ENCODE measurements at places on chromosomes 3 and 15. TPM values are rescaled to one million over a fixed set of nuclear protein-coding genes. Genes with fewer than 3 reads are reported as not detected.
A peak's percentile ranks its signal among the peaks of the same experiment; 100 is the strongest.

- DNase-seq: no peak
Observed at GRCh38 chr3:78274475-78275065, 1234.7 kb downstream of the ROBO2 start.

GRCh38 chr15:99438691-99439523 lies 126.9 kb upstream of the MEF2A start:
- no peak for DNase-seq

DNA sequence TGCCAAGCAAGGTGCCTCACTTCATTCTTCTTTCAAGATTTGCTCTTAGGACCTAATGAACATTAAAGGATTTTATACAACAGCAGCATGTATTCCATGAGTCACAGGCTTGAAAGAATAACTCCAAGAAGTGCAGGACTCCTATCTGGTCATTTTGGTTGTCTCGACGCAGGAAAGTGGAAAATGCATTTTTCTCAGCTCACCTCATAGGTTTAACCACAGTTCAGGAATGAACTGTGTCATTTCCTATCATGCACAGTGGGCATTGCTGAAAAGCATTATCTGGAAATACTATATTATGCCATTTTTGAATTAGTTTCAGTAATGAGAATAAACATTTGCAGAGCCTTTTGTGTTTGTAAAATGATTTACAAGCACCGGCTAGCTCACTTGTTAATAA lies 98.7 kb upstream of the BFSP2 start:
- peak; percentile 63 for DNase-seq

DNA sequence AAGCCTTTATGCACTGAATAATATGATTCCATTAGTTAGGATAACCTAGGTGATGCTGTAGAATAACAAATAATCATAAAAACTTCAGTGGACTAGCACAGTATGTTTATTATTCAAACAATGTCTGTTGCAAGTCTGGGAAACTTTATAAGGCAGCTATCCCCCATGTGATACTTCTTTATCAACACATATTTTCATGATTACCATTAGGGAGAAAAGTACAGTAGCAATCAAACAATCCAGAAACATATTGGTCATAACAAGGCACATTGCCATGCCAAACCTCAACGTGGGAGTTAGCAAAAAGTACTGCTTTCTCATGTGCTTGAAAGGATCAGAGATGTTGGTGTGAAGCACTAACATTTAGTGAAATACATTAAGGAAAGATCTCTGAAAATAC lies 35.5 kb downstream of the EOMES start:
- peak; percentile 93 for DNase-seq

GRCh38 chr3:146139586-146140110 lies 21.3 kb downstream of the PLOD2 start:
- DNase-seq: peak; percentile 30

GRCh38 chr3:79724206-79724605 lies 43.6 kb downstream of the ROBO1 start:
- no peak for DNase-seq

GRCh38 chr3:107942244-107942643 lies 148.6 kb downstream of the CD47 start:
- no peak for DNase-seq

- no peak for DNase-seq
Observed at GRCh38 chr3:158492685-158493084, 78.3 kb upstream of the MLF1 start.

- DNase-seq: no peak
Observed at GRCh38 chr3:127461286-127461910, 129.1 kb downstream of the TPRA1 start.

- peak; percentile 92 for DNase-seq
Observed at GRCh38 chr3:64440498-64440897, 215.2 kb upstream of the PRICKLE2 start.

- DNase-seq: no peak
Observed at GRCh38 chr3:34078418-34078817, 280.0 kb downstream of the PDCD6IP start.

- DNase-seq: no peak
Observed at GRCh38 chr15:87045746-87046145, 966.1 kb downstream of the AGBL1 start.

- DNase-seq: no peak
Observed at GRCh38 chr3:123157209-123157597, 44.5 kb upstream of the SEC22A start.

- no peak for DNase-seq
Observed at GRCh38 chr3:105137911-105138310, 228.8 kb upstream of the ALCAM start.

GRCh38 chr15:70964058-70964457 lies 71.4 kb downstream of the LRRC49 start:
- DNase-seq: no peak

DNA sequence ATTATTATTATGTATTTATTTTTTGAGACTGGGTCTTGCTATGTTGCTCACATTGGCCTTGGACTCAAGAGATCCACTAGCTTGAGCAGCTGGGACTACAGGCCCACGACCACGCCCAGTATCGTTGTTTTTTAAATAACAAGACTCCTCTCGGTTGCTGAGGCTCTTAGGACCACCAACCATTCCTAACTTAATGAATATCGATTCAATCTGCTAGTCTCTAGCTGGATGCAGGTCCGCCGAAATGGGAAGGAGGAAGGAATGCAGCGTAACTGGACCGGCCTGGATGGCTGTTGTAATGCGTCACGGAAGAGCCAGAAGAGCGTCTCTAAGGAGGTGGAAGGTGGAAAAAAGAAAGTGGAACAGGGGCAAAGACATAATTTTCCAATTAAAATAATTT lies 1.7 kb downstream of the ANXA2 start:
- DNase-seq: peak; percentile 59

DNA sequence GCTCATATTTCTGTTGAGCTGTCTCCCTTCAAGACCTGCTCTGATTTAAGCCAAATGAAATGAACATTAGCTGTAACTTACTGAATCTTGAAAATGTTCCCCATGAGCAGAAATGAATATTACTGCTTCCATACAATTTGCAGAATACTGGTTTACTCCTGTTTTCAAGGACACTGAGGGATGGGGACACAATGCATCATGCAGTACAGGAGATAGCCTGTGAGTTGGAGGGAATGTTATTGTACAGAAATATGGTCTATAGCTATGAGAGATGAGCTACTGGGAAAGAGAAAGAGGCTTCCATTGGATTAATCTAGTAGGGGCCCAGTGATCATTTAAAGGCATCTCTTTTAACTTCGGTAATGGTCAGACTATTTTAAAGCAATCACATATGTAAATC lies 798.2 kb downstream of the GRM7 start:
- DNase-seq: no peak

- no peak for DNase-seq
Observed at GRCh38 chr15:88161636-88162035, 94.9 kb downstream of the NTRK3 start.

GRCh38 chr3:146125951-146126350 lies 35.0 kb downstream of the PLOD2 start:
- peak; percentile 98 for DNase-seq

DNA sequence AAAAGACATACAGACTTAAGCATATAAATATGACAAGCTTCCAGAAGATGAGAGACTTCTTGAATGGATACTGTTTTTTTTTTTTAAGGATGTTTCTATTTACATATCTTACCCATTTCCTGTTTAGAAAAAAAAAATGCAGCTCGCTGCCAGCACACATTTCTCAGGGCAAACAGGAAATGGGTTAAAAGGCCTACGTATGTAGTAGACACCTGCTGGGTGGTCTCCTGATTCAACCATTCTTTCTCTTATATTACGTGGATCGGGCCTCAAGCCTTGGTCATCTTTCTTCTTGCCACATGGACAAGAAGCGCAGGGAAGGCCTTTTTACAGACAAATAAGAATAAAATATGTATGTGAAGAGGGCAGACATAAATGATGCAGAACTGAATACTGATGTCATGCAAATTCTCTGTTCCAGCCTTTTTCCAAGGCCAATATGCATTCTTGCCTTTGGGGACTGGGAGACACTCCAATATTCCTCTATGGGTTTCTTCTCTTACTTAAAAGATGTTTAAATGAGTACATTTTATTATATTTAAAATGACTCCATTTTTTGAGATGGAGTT lies 35.0 kb upstream of the TJP1 start:
- no peak for DNase-seq

DNA sequence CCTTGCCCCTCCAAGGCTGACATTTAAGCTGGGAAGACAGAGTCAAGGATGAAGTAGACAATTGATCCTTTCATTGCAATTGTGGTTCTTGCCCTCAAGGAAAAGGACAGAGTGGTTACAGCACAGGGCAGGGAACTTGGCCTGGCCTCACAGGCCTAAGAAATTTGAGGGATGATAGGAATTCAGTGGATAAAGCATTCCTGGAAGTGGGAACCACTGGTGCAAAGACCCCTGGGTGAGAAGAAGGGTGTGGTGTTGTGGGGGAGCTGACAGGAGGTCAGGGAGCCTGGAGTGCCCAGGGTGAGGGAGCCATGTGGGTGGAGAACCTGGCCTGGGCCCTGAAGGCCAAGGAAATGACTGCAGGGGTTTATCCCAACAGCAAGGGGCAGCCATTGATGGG lies 287.4 kb downstream of the UACA start:
- DNase-seq: peak; percentile 39

DNA sequence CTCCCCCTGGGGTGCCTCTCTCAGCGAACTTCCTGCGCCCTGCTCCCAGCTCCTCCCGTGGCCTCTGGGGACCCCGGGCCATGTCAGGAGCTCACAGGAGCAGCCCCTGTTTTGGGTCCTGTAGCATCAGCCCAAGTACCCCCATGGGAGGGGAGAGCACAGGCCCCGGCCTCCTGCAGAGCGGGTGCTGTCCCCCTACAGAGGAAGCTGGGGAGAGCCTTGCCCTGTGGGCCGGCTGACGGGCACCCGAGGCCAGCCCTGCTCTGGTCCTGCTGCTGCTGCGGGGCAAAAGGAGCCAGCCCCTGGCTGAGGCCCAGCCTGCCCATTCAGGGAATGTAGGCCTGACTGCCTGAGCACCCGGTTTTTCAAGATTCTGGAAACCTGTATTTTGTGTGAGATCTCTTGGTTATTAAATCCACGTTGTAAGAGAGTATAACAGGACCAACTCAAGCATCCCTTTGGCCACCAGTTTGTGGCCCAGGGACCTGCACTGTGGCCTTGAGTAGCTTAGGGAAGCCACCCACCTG lies 12.4 kb downstream of the PLXNA1 start:
- DNase-seq: no peak

DNA sequence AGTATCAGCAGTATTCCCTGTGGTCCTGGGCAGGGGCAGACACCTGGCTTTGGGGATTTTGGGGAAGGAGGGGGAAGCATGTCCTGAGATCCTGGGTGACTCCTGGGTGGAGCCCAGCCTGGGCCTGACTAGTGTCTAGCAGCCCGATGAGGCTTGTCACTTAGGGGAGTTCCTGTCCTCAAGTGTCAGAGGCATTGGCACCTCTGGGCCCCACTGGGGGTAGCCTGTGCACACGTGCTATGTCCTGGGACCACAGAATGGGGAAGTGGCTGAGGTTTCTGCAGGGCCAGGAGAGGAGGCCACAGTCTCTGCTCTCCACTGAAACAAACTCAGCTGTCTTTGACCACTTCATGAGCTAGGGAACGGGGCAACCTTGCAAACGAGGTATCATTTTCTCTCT lies 31.5 kb upstream of the ADCY5 start:
- no peak for DNase-seq

- no peak for DNase-seq
Observed at GRCh38 chr3:24812116-24812515, 317.5 kb upstream of the THRB start.

DNA sequence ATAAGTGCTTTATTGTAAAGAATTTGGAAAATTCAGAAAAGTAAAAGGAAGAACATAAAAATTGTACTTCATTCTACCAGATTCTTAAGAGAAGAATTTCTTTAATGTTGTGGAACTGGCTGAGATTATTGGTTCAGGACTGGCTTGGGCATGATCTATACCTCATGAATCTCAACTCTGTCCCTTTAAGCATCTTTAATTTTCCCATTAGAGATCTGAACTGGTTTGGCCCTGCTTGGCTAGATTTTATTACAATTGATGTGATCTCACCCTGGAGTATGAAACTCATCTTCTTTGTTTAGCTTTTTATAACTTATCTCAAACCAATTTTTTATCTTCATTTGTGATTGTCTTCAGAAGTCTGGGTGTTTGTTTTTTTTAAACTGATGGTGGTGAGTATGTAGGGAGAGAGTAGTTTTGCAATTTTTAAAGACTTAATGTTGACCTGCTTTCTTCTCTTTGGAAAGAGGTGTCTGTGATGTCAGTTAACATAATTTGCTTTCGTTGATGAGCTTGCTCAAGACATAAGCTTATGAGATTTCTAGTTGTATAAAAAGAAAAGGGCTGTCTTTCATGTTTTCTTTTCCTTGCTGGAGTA lies 61.9 kb downstream of the ZNF609 start:
- peak; percentile 58 for DNase-seq

- DNase-seq: peak; percentile 67
Observed at GRCh38 chr15:45714590-45715488, 80.0 kb downstream of the SQOR start.

DNA sequence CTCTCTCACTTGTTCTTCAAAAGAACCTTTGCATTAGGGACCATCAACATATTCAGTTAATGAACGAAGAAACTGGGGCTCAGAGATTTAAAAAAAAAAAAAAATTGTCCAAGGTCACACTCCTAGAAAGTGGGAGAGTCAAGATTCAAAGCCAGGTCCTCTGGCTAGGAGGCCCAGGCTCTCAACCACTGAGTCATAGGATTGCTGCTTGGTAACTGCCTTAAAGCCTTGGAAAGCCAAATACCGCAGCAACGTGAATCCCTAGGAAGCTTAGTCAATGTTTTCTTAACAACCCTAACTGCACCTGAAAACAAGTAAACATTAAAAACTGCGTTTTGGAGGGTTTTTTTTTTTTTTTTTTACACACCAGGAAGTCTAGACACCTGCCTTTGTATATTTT lies 156.8 kb downstream of the WNT5A start:
- peak; percentile 93 for DNase-seq

The TMC3 gene
- under 0.01 TPM for total RNA-seq

The TMEM45A gene
- 13.7 TPM for total RNA-seq

The WNT5A gene
- total RNA-seq: 42.4 TPM

The ADAMTSL3 gene
- 2.0 TPM for total RNA-seq

The PLA2G4B gene
- total RNA-seq: 0.49 TPM

The CADM2 gene
- total RNA-seq: not detected

The DUOXA1 gene
- 0.36 TPM for total RNA-seq

The CHL1 gene
- 0.63 TPM for total RNA-seq

The SLTM gene
- 68.5 TPM for total RNA-seq

The KCNMB2 gene
- 0.41 TPM for total RNA-seq

The WDR49 gene
- under 0.01 TPM for total RNA-seq

The PLD1 gene
- 23.1 TPM for total RNA-seq
